ENCODE measurements at places on chromosomes 4 and X.

GRCh38 chrX:14501327-14501726 is 28.0 kb upstream of the GLRA2 start:
- no peak for DNase-seq

DNA sequence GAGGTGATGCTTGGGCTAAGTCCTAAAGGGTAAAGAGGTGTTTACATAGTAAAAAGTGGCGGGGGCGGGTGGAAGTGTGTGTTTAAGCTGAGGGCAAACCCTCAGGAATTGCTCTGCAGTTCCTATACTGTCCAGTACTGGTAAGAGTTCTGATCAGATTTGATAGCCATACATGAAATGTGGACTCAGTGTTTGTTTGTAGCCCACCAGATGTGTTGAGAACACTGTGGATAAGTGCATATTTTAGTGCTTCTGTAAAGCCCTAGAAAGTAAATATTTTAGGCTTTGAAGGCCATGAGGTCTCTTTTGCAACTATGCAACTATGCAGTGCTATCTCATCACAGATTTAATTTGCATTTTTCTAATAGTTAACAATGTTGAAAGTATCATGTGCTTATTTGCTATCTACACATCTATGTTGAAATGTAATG is 80.7 kb upstream of the EOLA2 start:
- DNase-seq = no peak

DNA sequence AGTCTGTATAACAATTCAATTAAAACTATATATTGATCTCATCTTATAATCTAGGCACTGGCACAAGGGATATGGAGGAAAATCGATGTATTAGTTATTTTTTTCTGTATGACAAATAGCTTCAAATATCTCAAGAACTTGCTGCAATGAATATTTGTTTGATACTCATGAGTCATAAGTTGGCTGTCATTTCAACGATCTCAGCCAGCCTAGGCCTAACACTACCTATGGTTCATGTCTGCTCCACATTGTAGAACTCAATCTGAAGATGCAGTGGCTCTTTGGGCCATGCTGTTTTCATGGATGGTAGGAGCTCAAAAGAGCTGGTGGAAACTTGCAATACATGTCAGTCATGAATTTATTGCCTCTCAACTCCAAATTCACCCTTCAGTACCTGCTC is 44.7 kb downstream of the MAGEB17 start:
- DNase-seq = no peak

DNA sequence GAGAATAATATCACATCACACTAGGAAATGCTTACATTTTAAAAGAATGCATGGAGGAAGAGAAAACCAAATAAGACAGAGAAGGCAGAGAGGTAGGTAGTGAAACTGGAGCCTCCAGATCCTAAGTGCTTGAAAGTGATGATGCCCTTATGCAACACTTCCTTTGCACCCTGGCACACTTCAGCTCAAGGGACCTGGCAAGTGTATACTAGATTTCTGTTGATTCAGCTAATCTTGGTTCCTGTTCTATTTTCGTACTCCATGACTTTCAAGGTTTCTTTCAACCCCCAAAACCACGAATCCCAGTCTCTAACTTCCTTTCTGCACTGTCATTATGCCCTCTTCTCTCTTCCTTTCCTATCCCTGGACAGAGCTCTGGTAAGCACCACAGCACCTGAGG is 36.9 kb upstream of the SH3KBP1 start:
- DNase-seq = no peak

DNA sequence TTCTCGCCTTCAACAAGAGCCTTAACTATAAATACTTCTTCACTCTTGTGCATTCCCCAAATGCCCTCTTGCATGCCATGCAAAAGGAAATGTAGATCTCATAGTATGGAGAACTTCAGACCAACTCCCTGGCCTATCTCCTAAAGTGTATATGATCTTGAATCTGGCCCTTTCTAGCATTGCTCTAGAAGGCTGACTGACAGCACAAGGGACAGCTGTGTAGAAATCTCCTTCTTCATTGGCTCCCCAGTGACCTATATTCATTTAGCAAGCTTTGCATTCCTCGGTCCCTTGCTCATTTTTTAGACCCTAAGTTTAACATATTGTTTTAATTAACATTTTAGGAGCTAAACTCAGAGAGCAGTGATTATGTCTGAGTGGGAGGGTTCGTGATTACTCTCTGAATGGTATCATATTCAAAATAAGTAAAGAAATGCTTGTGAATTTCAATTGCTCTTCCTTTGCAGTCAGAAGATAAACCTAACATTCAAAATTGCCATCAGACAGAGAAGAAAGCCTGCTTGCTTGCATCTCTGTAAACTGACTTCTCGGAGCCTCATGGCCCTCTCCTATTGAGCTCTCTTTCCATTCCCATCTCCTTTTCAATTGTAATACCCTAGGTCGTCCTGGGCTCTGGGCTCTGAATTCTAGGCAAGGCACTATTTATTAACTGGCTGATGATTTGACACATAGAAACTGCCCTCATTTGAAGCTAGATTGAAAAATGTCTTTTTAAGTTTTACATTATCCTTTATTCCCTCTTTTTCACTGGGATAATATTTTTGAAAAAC is 120.3 kb upstream of the PRKG2 start:
- DNase-seq = no peak

GRCh38 chr4:107856901-107857300 is 32.2 kb downstream of the SGMS2 start:
- DNase-seq = no peak

- no peak for DNase-seq
These were observed 73.9 kb downstream of the INTS12 start for GRCh38 chr4:105634402-105635080.

GRCh38 chr4:26751838-26752237 is 108.8 kb upstream of the STIM2 start:
- DNase-seq = no peak

- DNase-seq = no peak
These were observed 145.5 kb upstream of the FGF13 start for GRCh38 chrX:138856881-138857604.

- DNase-seq = no peak
These were observed 16.2 kb upstream of the GNRHR start for GRCh38 chr4:67770422-67770821.

GRCh38 chr4:126541820-126542219 is 1090.9 kb upstream of the INTU start:
- DNase-seq = no peak

- no peak for DNase-seq
These were observed 1110.9 kb downstream of the NLGN4X start for GRCh38 chrX:5117816-5118215.

DNA sequence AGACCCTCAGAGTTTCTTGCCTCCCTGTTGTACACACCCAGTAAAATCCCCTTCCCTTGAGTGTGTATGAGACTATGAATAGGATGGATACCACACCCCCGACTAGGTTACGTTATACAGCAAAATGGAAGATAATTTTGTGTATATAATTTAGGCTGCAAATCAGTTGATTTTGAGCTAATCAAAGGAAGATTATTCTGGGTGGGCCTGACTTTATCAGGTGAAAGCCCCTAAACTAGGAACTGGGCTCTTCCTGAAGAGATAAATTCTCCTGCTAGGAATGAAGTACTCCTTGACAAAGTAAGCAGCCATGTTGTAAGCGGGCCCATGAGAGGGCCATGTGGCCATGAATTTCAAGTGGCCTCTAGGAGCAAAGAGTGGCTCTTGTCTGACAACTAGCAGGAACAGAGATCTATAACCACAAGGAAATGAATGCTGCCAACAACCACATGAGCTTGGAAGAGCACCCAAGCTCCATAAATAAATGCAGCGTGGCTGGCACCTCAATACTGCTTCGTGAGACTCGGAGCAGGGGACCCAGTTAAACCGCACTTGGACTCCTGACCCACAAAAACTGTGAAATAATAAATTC is 646.4 kb downstream of the IL1RAPL1 start:
- no peak for DNase-seq

GRCh38 chr4:150805183-150806025 is 209.7 kb downstream of the LRBA start:
- DNase-seq = no peak

DNA sequence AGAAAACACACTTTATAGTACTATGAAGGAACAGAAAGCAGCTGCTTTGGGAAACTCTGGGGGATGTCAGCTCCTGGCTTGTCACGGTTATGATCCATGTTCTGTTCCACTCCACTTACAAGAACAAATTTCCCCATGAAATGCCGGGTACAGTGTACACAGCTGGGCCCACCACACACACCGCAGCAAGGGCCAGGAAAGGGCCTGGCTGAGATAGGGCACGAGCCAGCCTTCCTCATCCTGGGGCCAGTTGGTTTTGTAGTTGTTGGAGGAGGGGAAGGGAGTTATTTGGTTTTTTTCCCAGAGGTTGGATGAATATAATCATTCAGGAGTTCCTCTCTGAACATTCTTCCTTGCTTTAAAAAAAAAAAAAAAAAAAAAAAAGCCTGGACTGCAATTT is 56.8 kb downstream of the SEPSECS start:
- no peak for DNase-seq

- DNase-seq = no peak
These were observed 37.1 kb downstream of the SNX25 start for GRCh38 chr4:185246453-185246852.

DNA sequence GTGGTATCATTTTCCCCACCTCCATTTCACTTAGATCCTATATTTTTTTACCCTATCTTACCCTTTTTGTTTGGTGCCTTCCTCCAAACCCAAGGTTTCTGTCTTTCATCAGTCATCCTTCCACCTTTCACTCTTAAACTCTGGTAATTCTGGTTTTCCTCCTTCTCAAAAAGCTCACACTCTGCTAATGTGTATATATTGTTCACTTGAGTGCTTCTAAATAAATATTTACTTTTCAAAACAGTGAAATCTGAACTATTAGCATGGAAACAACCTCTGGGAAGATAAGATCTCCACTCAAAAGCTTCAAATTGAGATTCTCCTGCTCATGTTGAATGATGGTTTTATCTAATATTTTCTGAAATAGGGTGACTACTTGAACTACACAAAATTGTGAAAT is 21.5 kb downstream of the XIAP start:
- DNase-seq = no peak

DNA sequence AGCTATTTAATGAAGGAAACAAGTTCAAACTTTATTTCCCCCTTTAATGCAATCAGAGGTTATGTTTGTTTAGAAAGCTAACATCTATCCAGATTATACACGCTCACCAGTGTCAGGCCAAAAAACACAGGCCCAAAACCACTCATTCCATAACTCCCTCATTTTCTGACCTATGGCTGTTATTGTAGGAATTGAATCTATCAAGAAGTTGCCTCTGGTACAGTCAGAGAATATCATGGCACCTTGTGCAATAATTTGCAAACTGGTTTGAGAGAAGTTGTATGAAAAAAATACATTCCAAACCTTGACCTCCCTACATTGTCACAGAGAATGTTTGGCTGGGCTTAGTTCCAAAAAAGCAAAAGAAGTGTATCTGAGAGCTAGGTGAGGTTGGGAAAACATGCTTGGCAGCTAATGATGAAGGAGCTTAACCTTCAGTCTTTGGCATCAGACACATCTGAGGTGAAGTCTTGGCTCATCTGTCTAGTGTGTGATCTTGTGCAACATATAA is 591.0 kb downstream of the ANKRD50 start:
- no peak for DNase-seq

GRCh38 chr4:40718586-40718985 is 31.2 kb upstream of the NSUN7 start:
- DNase-seq = no peak

DNA sequence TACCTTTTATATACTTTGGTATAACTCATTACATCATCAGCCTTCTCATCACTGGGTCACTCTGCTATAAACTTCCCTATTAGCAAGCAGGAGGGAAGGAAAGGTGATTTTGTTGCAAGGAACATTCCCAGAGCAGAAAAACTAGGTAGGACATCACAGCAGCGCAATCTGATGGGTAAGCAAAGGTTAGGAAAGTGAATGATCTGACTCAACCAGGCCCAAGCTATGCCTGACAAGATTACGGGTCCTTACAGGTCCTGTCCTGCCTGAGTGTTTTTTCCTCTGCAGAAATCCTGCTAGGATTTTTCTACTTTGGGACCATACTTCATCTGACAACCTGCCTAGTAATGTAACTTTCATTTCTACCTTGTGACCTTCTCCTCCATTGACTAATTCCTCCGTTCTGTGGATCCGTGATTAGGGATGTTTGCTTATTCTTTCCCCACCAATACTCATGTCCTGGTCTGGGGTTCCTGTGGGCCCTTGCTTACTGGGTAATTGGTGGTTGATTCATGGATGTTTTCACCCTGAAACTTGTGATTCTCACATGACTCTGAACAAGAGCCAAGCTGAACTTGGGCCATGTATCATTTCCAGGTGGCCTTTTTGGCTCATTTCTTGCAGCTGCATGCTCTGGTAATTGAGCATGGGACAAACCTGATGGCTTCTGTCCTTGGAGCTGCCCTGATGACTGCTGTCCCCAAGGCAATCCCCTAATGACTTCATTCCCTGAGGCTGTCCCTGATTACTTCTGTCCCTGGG is 111.9 kb upstream of the KIT start:
- no peak for DNase-seq

DNA sequence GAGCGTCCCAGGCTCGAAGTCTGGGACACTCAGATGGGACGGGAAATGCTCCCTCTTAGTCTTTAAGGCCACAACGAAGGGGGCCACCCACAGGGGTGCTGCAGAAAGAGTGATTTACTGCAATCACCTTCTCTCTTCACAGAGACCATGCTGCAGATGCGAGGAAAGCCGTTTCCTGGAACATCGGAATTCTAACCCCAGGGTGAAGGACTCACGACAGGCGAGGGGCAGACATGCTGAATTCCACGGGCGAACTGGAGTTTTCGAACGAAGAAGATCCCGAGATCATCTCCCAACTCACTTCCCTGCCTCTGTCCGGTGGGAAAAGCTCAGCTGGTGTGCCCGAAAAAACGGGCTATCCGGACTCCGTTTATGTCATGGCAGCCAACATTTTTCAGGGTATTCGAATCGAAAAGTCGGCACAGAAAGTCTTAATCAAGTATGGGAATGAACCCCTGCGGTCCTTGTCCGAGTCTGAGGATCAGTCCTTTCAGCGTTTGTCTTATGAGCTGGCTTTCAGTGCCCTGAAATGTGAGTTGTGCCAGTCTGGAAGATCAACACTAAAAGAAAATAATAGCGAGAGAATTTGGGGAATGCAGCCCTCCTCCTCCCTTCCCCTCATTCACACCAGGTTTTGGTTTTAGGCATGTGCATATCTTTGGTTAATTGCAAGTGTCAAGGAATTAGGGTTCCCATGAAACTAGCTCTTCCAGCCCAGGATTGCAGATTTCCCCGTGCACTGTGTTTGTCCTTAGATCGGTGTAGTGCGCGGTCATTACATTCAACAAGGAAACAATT is 905 bp downstream of the NSUN7 start:
- no peak for DNase-seq

DNA sequence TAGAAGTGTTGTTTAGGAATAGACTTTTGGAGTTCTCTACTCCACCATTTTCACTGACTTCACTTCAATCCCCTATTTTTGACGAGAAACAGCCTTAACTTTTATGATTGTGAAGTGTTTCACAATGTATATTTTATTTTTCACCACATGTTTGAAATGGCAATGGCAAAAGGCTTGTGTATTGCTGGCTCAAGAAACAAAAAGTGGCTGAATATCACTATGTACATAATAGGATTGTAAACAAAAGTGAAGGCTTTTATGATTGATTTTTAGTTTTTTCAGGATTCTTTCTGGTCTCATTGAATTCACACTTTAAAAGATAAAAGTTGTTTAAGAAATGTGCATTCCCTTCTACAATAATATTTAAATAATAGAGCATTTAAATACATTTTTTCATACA is 18.2 kb downstream of the MAGEB5 start:
- no peak for DNase-seq

Measured in occipital lobe (tissue), 3 donors.